Activated CD8-positive, alpha-beta T cell treated with anti-CD3 and anti-CD28 coated beads for 36 hours (primary cell): ENCODE measurements at places on chromosomes 3 and 15.

GRCh38 chr3:13042715-13043271, 30.4 kb downstream of the IQSEC1 start:
- DNase-seq, result no peak
- H3K4me1 ChIP-seq, result peaks cover 29% of the 10 kb centered on the region
- no peaks in the 10 kb centered on the region for H3K27me3 ChIP-seq

DNA sequence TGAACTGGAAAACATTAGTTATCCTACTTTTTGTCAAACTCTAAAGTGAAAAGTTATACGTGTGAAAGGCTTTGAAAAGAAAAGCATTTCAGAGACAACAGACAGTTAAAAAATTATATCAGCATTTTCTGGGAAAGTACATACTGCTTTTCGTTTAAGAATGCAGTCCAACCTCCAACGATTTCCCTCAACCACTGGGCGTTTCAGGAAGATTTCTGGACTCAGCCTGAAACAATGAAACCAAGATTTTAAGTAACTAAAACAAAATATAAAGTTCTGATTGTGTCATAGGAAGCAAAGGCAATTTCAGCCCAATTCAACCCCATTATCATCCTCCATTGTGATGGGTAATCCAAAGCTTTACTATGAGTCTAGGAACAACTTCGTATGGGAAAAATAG, 110.7 kb downstream of the PLD1 start:
- no peak for DNase-seq
- no peaks in the 10 kb centered on the region for H3K36me3 ChIP-seq
- peaks cover 19% of the 10 kb centered on the region for H3K27me3 ChIP-seq
- no peaks in the 10 kb centered on the region for H3K4me1 ChIP-seq
- no peak overlapping the region for H3K27ac ChIP-seq

DNA sequence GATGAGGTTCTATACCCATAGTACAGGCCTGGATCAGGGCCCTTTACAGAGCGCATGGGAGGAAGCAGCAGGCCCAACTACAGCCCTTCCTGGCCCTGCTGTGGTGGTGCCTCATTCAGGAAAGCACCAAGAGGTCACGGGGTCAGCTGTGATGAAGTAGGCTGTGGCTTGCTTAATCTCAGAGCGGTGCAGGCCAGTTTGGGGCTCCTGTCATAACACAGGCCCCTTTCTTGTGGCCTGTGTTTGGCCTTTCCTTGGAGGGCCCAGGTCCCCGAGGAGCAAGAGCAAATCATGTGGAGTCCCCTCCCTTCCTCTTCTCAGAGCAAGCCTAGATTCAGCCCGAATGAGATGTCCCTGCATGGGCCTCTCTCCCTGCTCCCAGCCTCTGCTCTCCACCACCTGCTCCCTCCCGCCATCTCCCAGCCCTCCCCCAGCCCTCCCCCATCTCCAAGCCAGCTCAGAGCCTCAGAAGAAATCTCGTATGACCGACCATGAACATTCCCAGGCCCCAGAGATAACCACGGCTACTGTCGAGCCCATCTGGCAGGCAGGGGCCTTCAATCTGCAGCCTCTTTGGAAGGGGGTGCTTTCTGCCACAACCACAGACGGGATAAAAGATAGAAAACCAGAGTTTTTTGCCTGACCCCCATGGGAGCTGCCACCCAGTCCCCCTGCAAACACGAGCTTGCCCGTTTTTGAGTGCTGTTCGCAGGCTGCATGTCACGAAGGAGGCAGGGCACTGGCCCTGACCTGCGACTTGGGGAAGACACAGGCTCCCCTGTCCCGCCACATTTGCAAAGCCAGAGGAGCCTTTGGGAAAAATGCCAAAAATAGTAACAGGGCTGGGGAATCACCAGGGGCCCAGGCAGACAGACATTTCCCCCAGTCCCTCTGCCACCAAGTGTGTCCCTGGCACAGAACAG, 32.3 kb upstream of the DUSP7 start:
- no peaks in the 10 kb centered on the region for H3K36me3 ChIP-seq
- H3K4me1 ChIP-seq, result peaks cover 28% of the 10 kb centered on the region
- no peak overlapping the region for H3K4me3 ChIP-seq
- H3K27me3 ChIP-seq, result no peaks in the 10 kb centered on the region
- H3K27ac ChIP-seq, result no peak overlapping the region

- H3K27me3 ChIP-seq, result no peaks in the 10 kb centered on the region
- H3K27ac ChIP-seq, result peak overlapping the region; percentile 14
- peaks cover 11% of the 10 kb centered on the region for H3K36me3 ChIP-seq
- H3K4me3 ChIP-seq, result no peak overlapping the region
These were observed 17.9 kb downstream of the CD80 start for GRCh38 chr3:119541547-119541946.

- no peaks in the 10 kb centered on the region for H3K4me1 ChIP-seq
- H3K4me3 ChIP-seq, result no peak overlapping the region
- no peak overlapping the region for H3K27ac ChIP-seq
- H3K27me3 ChIP-seq, result no peaks in the 10 kb centered on the region
- H3K36me3 ChIP-seq, result peaks cover 6% of the 10 kb centered on the region
These were observed 262.8 kb downstream of the SLCO3A1 start for GRCh38 chr15:92116330-92116729.
